Purkinje cell (primary cell): ENCODE measurements at places on chromosomes 1 and 21. TPM values are rescaled to one million over a fixed set of nuclear protein-coding genes. Genes with fewer than 3 reads are reported as not detected.

OR10R2 gene
- not detected in 2 replicates for polyA plus RNA-seq

IL22RA1 gene
- polyA plus RNA-seq: not detected in 2 replicates

KIF17 gene
- polyA plus RNA-seq: 1.6 and 8.3 TPM in 2 replicates

INSRR gene
- not detected in 2 replicates for polyA plus RNA-seq

SLC22A15 gene
- 13.1 and 16.7 TPM in 2 replicates for polyA plus RNA-seq

AZIN2 gene
- polyA plus RNA-seq: 8.1 and 8.2 TPM in 2 replicates

HSD11B1 gene
- polyA plus RNA-seq: not detected in 2 replicates

FUCA1 gene
- polyA plus RNA-seq: 23.3 and 23.5 TPM in 2 replicates

PROX1 gene
- 0.26 and 1.8 TPM in 2 replicates for polyA plus RNA-seq

CELA2B gene
- polyA plus RNA-seq: not detected in 2 replicates

FAM72B gene
- 0.75 and 6.6 TPM in 2 replicates for polyA plus RNA-seq

FLG2 gene
- polyA plus RNA-seq: not detected in 2 replicates

CNIH3 gene
- polyA plus RNA-seq: 5.7 and 11.3 TPM in 2 replicates

S100B gene
- polyA plus RNA-seq: 1,112 and 1,250 TPM in 2 replicates

FAM177B gene
- polyA plus RNA-seq: 1.0 and 1.9 TPM in 2 replicates

AK4 gene
- polyA plus RNA-seq: 1.8 and 8.2 TPM in 2 replicates

GJA9 gene
- polyA plus RNA-seq: not detected in 2 replicates

MCOLN2 gene
- polyA plus RNA-seq: not detected in 2 replicates

NBPF6 gene
- polyA plus RNA-seq: not detected in 2 replicates

AADACL3 gene
- not detected in 2 replicates for polyA plus RNA-seq

GIPC2 gene
- polyA plus RNA-seq: 4.9 and 16.5 TPM in 2 replicates

METTL18 gene
- polyA plus RNA-seq: 9.6 and 24.4 TPM in 2 replicates

FAM151A gene
- not detected in 2 replicates for polyA plus RNA-seq

OR6N1 gene
- not detected in 2 replicates for polyA plus RNA-seq

AMY1C gene
- not detected in 2 replicates for polyA plus RNA-seq

AMY1B gene
- not detected in 2 replicates for polyA plus RNA-seq

CLK2 gene
- polyA plus RNA-seq: 4.2 and 7.1 TPM in 2 replicates

SPATA17 gene
- 3.4 and 7.4 TPM in 2 replicates for polyA plus RNA-seq

CELA3B gene
- not detected in 2 replicates for polyA plus RNA-seq

SPAG17 gene
- polyA plus RNA-seq: 3.6 and 6.1 TPM in 2 replicates

LCE1C gene
- polyA plus RNA-seq: not detected in 2 replicates

DCST1 gene
- not detected in 2 replicates for polyA plus RNA-seq

ITGB2 gene
- not detected in 2 replicates for polyA plus RNA-seq

SLC16A4 gene
- polyA plus RNA-seq: 1.3 TPM in 1 of 2 replicates, not detected in the other

NAV1 gene
- 5.2 and 6.2 TPM in 2 replicates for polyA plus RNA-seq

PTAFR gene
- polyA plus RNA-seq: not detected in 2 replicates

NEK7 gene
- 3.7 and 6.6 TPM in 2 replicates for polyA plus RNA-seq

LCE1A gene
- not detected in 2 replicates for polyA plus RNA-seq

FAM229A gene
- polyA plus RNA-seq: not detected in 2 replicates

G0S2 gene
- polyA plus RNA-seq: 1.0 TPM in 1 of 2 replicates, not detected in the other

DYRK3 gene
- 10.1 and 12.6 TPM in 2 replicates for polyA plus RNA-seq

TAL1 gene
- not detected in 2 replicates for polyA plus RNA-seq

ZC3H12A gene
- not detected in 2 replicates for polyA plus RNA-seq

EPHA8 gene
- polyA plus RNA-seq: 0.17 and 0.75 TPM in 2 replicates

B3GALT5 gene
- 0.11 TPM in 1 of 2 replicates, not detected in the other for polyA plus RNA-seq

CLDN8 gene
- polyA plus RNA-seq: not detected in 2 replicates

TINAGL1 gene
- polyA plus RNA-seq: not detected in 2 replicates

LCE2A gene
- polyA plus RNA-seq: not detected in 2 replicates

TBX15 gene
- not detected in 2 replicates for polyA plus RNA-seq

MAB21L3 gene
- polyA plus RNA-seq: not detected in 2 replicates

PBX1 gene
- polyA plus RNA-seq: 12.4 and 17.7 TPM in 2 replicates

BGLAP gene
- polyA plus RNA-seq: not detected in 2 replicates

TMEM82 gene
- not detected in 2 replicates for polyA plus RNA-seq

A3GALT2 gene
- not detected in 2 replicates for polyA plus RNA-seq

CCDC28B gene
- 6.1 and 21.0 TPM in 2 replicates for polyA plus RNA-seq

GJA8 gene
- polyA plus RNA-seq: not detected in 2 replicates
